Fibroblast of lung (primary cell): ENCODE measurements at places on chromosomes 2 and 18. TPM values are rescaled to one million over a fixed set of nuclear protein-coding genes. Genes with fewer than 3 reads are reported as not detected.

B3GNT2 gene
- 13.4 and 15.4 TPM in 2 replicates for total RNA-seq

GRCh38 chr2:25920786-25921415, 42.6 kb upstream of the ASXL2 start:
- peaks cover 3% of the 10 kb centered on the region for H3K4me1 ChIP-seq
- peaks cover 5% of the 10 kb centered on the region for H3K27me3 ChIP-seq
- no peak overlapping the region for H3K4me3 ChIP-seq

GPR45 gene
- total RNA-seq = not detected in 2 replicates

DNA sequence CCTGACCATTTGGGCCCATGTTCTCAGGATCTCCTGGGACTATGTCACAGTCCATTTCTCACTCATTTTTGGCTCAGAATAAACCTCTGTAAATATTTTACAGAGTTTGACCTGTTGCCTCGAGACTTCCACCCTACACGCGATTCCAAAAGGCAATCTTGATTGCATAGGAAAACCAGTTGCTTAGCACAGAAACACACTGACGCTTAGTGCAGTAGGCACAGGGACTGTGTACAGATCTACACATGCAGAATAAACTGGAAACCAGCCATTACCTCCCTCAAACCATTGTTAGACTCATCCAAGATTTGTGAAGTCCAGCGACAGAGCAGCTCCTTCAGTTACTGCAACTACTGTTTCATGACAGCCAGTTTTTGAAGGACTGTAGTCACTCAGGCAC, 73.0 kb downstream of the NCKAP5 start:
- H3K4me3 ChIP-seq = no peak overlapping the region
- H3K36me3 ChIP-seq = no peaks in the 10 kb centered on the region
- H3K27ac ChIP-seq = no peak overlapping the region
- no peaks in the 10 kb centered on the region for H3K4me1 ChIP-seq
- H3K27me3 ChIP-seq = no peaks in the 10 kb centered on the region

DNA sequence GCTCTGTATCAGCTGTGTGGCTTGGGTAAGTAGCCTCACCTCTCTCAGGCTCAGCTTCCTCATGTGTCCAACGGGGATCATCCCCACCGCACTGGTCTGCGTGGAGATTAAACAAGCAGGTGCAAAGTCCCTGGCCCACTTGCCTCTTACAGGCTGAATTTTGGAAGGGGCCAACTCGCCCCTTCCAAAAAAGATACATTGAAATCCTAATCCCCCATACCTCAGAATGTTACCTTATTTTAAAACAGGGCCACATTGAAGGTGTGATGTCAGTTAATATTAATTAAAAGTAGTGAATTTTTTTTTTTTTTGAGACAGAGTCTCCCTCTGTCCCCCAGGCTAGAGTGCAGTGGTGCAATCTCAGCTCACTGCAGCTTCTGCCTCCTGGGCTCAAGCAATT, 34.8 kb downstream of the TBC1D8 start:
- H3K36me3 ChIP-seq = no peaks in the 10 kb centered on the region
- DNase-seq = no peak
- H3K27me3 ChIP-seq = no peaks in the 10 kb centered on the region
- H3K4me1 ChIP-seq = peaks cover 14% of the 10 kb centered on the region
- no peak overlapping the region for H3K27ac ChIP-seq
- H3K4me3 ChIP-seq = no peak overlapping the region

DNA sequence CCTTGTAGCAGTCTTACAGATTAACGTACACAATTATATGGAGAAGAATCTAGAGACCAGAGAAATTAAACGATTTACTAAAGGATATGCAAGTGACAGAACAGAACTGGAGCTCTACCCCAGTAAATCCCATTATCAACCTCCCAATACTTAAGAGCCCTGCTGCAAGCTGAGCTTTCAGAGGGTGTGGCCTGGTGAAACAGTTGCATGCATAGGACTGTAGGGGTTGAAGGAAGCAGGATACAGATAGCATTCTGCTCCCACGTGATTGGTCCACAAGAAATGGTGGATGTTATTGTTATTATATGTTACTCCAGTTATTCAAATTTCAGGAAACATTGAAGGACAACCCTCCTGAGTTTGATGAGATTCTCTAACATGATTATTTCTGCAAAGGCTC, 210.8 kb upstream of the THUMPD2 start:
- no peak overlapping the region for H3K4me3 ChIP-seq
- no peaks in the 10 kb centered on the region for H3K4me1 ChIP-seq
- no peak overlapping the region for H3K27ac ChIP-seq
- H3K36me3 ChIP-seq = no peaks in the 10 kb centered on the region
- peak; percentile 27 for DNase-seq
- no peaks in the 10 kb centered on the region for H3K27me3 ChIP-seq

GRCh38 chr18:73556904-73557303, 590.7 kb downstream of the FBXO15 start:
- H3K27ac ChIP-seq = no peak overlapping the region
- no peaks in the 10 kb centered on the region for H3K36me3 ChIP-seq

- H3K27me3 ChIP-seq = no peaks in the 10 kb centered on the region
- no peaks in the 10 kb centered on the region for H3K36me3 ChIP-seq
- DNase-seq = no peak
These were observed 62.7 kb upstream of the CD302 start for GRCh38 chr2:159860581-159861310.

MOCOS gene
- total RNA-seq = 9.0 and 13.9 TPM in 2 replicates

GRCh38 chr18:29494371-29494770, 1317.4 kb upstream of the CDH2 start:
- no peaks in the 10 kb centered on the region for H3K36me3 ChIP-seq
- no peak overlapping the region for H3K4me3 ChIP-seq
- no peak for DNase-seq
- no peaks in the 10 kb centered on the region for H3K27me3 ChIP-seq
- H3K4me1 ChIP-seq = no peaks in the 10 kb centered on the region
- H3K27ac ChIP-seq = no peak overlapping the region

DNA sequence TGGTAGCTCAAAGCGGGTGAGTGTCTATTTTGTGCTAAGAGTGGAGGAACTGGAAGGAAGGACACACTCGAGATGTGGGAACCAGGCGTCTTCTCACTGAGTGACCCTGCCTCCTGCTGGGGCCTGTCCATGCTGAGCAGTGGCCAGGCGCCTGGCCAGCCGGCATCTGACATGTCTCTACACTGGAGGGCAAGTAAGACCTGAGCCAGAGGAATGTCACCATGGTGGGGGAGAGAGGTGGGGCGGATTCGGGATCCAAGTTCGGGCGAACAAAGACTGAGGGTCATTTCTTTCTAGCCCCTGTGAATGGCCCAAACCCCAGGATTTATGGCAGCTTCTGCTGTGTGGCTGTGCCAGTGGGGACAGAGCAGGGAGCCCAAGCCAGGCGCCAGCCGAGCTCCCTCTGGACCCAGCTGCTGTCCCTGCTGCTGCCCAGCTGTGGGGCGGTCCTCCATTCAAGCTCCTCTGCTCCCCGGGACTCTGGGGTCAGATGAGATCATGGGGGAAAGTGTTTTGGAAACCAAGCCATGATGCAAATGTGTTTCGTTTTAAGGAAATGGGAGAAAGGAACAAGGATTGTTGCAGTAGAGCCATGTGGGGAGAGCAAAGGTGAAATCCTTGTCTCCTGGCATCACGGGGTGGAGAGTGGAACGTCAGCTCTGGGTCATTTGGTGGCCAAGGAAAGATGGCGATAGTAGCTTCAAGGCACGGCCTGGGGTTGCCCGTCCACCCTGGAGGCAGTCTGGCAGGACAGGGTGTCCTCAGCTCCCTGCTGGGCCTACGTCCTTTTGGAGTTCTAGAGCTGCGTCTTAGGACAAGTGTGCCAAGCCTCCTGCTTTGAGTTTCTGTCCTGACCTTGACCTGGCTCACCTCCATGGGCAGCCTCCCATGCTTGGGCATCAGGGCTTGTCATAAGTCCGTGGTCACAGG, 8.1 kb downstream of the ACKR3 start:
- H3K36me3 ChIP-seq = no peaks in the 10 kb centered on the region
- H3K4me1 ChIP-seq = no peaks in the 10 kb centered on the region
- no peak overlapping the region for H3K27ac ChIP-seq
- no peak for DNase-seq

- peaks cover 19% of the 10 kb centered on the region for H3K36me3 ChIP-seq
- H3K4me1 ChIP-seq = no peaks in the 10 kb centered on the region
- peak; percentile 23 for DNase-seq
- peak overlapping the region; percentile 48 for H3K27ac ChIP-seq
- no peaks in the 10 kb centered on the region for H3K27me3 ChIP-seq
- no peak overlapping the region for H3K4me3 ChIP-seq
These were observed 14.3 kb downstream of the ZNF142 start for GRCh38 chr2:218645126-218645525.
